ENCODE measurements at places on chromosomes 7 and 10.

- DNase-seq, result no peak
These were observed 121.1 kb downstream of the ST7 start for GRCh38 chr7:117074378-117074777.

GRCh38 chr10:35822316-35822715, 180.2 kb upstream of the FZD8 start:
- DNase-seq, result no peak

DNA sequence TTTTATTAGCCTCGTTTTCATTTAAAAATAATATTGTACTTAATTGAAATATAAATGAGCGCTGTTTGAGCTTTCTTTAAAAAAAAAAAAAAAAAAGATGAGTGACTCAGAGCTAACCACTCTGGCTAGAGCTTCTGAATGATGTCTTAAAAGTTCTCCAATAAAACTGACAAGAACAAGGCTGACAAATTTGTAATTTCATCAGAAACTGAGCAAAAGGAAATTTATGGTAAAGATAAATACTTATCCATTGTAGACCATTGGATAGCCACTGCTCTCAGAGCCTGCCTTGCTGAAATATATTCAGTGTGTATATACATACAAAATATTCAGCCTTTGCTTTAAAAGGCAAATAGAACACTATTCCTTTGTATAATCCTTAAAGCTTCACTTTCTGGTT, 91.2 kb upstream of the OIT3 start:
- no peak for DNase-seq

DNA sequence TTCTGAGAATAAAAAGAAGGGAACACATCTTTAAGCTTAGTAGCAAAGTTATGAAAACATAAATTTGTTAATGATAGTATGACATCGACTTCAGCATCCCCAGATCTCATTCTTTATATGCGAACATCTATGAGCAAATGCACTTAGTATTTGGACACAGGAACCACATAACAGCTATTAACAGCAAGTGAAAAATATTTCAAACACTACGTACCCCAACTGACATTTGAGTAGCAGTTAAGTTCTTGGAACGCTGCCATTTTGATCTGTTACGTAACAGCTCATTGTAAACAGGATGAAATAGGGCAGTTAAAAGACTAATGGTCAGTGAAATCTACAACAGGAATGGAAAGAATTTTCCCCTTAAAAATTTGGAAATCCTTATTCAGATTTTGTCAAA, 428.9 kb downstream of the TNS3 start:
- no peak for DNase-seq

All from activated naive CD4-positive, alpha-beta T cell (primary cell).